ENCODE measurements at places on chromosomes 2 and 18.

- H3K27me3 ChIP-seq: no peaks in the 10 kb centered on the region
- no peak overlapping the region for H3K4me3 ChIP-seq
- H3K36me3 ChIP-seq: no peaks in the 10 kb centered on the region
- no peaks in the 10 kb centered on the region for H3K4me1 ChIP-seq
- no peak for DNase-seq
Measured at GRCh38 chr2:137250401-137250800, 485.1 kb downstream of the THSD7B start.

DNA sequence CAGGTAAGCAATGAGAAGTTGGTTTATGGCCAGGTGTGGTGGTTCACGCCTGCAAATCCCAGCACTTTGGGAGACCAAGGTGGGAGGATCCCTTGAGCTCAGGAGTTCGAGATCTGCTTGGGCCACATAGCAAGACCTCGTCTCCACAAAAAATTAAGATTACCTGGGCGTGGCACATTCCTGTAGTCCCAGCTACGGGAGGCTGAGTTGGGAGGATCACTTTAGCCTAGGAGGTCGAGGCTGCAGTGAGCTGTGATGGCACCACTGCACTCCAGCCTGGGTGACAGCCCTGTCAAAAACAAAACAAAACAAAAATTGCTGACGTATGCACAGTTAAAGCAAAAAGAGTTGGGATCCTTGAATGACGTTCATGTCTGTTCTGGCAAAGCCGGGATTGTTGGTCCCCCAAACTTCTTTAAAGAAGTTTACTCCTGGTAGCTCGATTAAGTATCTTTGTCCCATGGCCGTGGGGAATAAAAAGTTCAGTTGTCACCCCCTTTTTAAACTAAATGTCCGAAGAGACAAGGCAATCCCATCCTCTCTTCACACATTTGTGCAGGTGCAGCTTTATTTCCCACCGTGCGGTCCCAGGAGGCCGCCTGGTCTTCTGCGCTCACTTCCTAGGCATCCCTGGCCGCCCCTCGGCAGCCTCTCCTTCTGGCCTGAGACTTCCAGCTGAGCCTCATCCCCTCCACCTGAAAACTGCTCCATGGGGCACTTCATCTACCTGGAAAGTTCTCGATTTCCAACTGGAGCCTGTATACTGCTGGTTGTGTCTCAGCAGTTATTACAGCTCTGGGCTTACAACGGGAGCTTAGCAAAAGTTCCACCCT, 762 bp upstream of the SPOPL start:
- H3K4me1 ChIP-seq: peaks cover 21% of the 10 kb centered on the region
- H3K36me3 ChIP-seq: no peaks in the 10 kb centered on the region
- peak overlapping the region; percentile 60 for H3K4me3 ChIP-seq
- no peak for DNase-seq

- no peak for DNase-seq
- H3K4me1 ChIP-seq: no peaks in the 10 kb centered on the region
- no peak overlapping the region for H3K27ac ChIP-seq
- no peaks in the 10 kb centered on the region for H3K27me3 ChIP-seq
- H3K36me3 ChIP-seq: no peaks in the 10 kb centered on the region
Measured at GRCh38 chr2:57617318-57617717, 429.3 kb upstream of the VRK2 start.

DNA sequence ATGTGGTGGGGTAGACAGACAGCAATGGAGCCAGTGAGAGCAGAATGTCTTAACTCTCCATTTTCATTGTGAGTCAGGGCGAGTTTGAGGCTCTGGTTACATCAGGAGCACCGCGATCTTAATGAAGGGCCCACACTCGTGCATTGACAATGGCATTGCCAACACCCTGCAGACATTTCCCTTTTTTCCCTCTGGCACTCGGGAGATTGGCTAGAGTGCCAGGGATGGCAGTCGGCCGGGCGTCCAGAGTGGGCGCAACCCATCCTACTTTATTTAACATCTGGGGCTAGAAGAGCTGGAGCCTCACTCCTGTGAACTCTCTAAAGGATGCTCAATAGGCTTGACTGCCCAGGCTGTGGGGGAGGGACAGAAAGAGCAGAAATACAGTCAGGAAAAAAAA, 9.7 kb downstream of the PROKR1 start:
- no peaks in the 10 kb centered on the region for H3K36me3 ChIP-seq
- DNase-seq: no peak
- no peak overlapping the region for H3K27ac ChIP-seq
- peaks cover 3% of the 10 kb centered on the region for H3K27me3 ChIP-seq
- H3K4me1 ChIP-seq: peaks cover 11% of the 10 kb centered on the region

- H3K4me1 ChIP-seq: no peaks in the 10 kb centered on the region
- H3K27ac ChIP-seq: no peak overlapping the region
- no peaks in the 10 kb centered on the region for H3K27me3 ChIP-seq
- peaks cover 38% of the 10 kb centered on the region for H3K36me3 ChIP-seq
- no peak overlapping the region for H3K4me3 ChIP-seq
Measured at GRCh38 chr2:8797682-8798081, 39.7 kb downstream of the KIDINS220 start.

- no peaks in the 10 kb centered on the region for H3K27me3 ChIP-seq
- no peaks in the 10 kb centered on the region for H3K4me1 ChIP-seq
- DNase-seq: no peak
- H3K4me3 ChIP-seq: no peak overlapping the region
Measured at GRCh38 chr2:69847068-69847828, 17.8 kb downstream of the GMCL1 start.

All from CD8-positive, alpha-beta memory T cell (primary cell).